Activated CD4-positive, alpha-beta T cell treated with anti-CD3 and anti-CD28 coated beads, Interleukin-2, amount 10 ng/mL, durations not matched to agents 24 days and 14 days (primary cell): ENCODE measurements at places on chromosomes 2 and 18. TPM values are rescaled to one million over a fixed set of nuclear protein-coding genes. Genes with fewer than 3 reads are reported as not detected.

DNA sequence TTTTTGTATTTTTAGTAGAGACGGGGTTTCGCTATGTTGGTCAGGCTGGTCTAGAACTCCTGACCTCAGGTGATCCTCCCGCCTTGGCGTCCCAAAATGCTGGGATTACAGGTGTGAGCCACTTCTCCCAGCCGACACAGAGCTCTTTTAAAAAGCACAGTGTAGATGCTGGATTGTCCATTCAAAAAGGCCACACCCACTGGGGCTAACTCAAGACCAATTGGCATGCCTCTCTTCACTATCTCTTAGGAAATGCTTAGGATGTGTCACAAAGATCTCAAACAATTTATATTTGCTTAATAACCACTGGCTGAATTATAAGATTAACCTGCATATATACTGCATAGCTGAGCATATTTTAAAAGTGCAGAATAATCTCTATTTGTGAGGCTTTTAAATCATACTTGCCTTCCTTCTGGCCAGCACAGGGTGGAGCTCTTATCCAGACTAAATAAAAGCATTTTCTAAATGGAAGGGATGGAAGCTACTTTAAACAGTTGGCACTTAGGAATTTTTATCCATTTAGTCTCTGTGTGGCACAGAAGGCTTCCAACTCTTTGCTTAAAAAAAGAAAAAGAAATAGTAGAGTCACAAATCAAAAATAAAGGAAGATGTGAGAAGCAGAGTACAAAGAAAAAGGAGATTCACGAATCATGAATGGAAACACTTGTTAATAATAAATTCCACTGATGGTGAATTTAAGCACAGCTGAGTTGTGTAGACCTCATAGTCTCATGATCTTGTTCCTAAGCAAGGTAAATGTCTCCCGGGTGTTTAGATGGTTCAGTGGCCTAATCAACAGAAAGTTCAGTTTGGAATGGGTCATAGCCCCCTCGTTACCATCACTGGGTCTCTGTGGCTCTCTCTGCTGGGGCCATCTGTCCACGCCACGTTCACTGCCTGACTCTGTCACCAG lies 22.4 kb downstream of the CRYGD start:
- H3K4me1 ChIP-seq = peaks cover 11% of the 10 kb centered on the region
- DNase-seq = no peak
- peaks cover 2% of the 10 kb centered on the region for H3K27me3 ChIP-seq
- H3K36me3 ChIP-seq = no peaks in the 10 kb centered on the region
- no peak overlapping the region for H3K4me3 ChIP-seq
- H3K27ac ChIP-seq = no peak overlapping the region

Gene NEB
- 0.02 and 0.09 TPM in 2 replicates for total RNA-seq

Gene PRPF40A
- 166 TPM in 2 replicates for total RNA-seq

- no peak overlapping the region for H3K4me3 ChIP-seq
- no peak overlapping the region for H3K27ac ChIP-seq
- no peak for DNase-seq
These were observed 174.5 kb downstream of the MAIP1 start for GRCh38 chr2:200129721-200130462.

Gene AQP12B
- total RNA-seq = not detected in 2 replicates

- H3K4me3 ChIP-seq = no peak overlapping the region
- peaks cover 34% of the 10 kb centered on the region for H3K36me3 ChIP-seq
- no peak for DNase-seq
- no peaks in the 10 kb centered on the region for H3K4me1 ChIP-seq
- no peaks in the 10 kb centered on the region for H3K27me3 ChIP-seq
These were observed 165.5 kb downstream of the EHBP1 start for GRCh38 chr2:62870966-62871365.

GRCh38 chr2:106124905-106125549 lies 69.1 kb downstream of the UXS1 start:
- no peak for DNase-seq
- H3K4me3 ChIP-seq = no peak overlapping the region
- H3K4me1 ChIP-seq = peaks cover 24% of the 10 kb centered on the region
- H3K27ac ChIP-seq = no peak overlapping the region

Gene NGEF
- 1.2 and 1.3 TPM in 2 replicates for total RNA-seq

- H3K4me1 ChIP-seq = peaks cover 19% of the 10 kb centered on the region
- no peak for DNase-seq
- H3K27ac ChIP-seq = peak overlapping the region; percentile 87
- no peaks in the 10 kb centered on the region for H3K27me3 ChIP-seq
- H3K36me3 ChIP-seq = no peaks in the 10 kb centered on the region
- peak overlapping the region; percentile 93 for H3K4me3 ChIP-seq
These were observed 563 bp downstream of the KIF3C start for GRCh38 chr2:25981596-25982272.
